Aorta (tissue), 5 donors: ENCODE measurements at places on chromosomes 6 and 20.

DNA sequence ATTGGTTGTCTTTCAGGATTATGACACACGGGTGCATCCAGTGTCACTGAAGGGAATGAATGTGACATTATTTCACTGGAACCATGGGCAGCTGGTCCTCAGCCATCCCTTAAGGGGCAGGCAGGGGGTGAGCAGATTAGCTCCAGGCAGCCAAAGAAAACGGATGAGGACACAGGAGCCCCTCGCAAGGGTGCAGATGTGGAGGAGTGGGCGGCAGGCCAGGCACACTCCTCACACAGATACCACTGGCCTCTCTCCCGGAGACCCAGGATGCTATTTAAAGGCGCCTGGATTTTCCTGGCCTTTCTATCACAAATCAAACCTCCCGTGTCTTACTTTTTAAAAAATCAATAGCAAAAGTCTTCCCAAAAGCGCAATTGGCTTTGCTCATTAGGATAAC, 210.4 kb downstream of the TAF4 start:
- no peak for DNase-seq

GRCh38 chr20:60096166-60096565, 137.9 kb downstream of the CDH26 start:
- no peak for DNase-seq

- DNase-seq, result no peak
Measured at GRCh38 chr20:33404281-33404680, 3.0 kb upstream of the CDK5RAP1 start.

GRCh38 chr6:157314705-157315321, 8.5 kb downstream of the TMEM242 start:
- no peak for DNase-seq

DNA sequence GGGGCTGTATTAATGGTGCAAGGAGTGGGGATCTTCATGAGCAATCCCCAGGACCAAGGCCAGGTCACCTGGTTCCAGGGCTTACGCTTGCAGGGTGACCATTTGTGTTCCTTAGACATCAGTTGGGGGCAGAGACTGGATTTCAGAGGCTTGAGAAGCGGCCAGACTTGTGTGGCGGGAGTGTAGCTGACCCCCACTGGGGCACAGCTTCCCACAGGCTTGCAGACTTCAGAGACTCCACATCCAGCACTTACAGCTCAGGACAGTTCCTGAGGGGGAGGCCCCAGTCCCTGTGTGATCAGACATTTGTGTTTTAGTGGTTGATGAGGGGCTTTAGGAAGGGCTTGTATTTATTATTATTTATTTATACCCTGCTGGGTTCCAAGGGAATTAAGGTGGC, 15.3 kb downstream of the TJAP1 start:
- DNase-seq, result no peak

- DNase-seq, result no peak
Measured at GRCh38 chr20:63645218-63645617, 8.0 kb downstream of the STMN3 start.

DNA sequence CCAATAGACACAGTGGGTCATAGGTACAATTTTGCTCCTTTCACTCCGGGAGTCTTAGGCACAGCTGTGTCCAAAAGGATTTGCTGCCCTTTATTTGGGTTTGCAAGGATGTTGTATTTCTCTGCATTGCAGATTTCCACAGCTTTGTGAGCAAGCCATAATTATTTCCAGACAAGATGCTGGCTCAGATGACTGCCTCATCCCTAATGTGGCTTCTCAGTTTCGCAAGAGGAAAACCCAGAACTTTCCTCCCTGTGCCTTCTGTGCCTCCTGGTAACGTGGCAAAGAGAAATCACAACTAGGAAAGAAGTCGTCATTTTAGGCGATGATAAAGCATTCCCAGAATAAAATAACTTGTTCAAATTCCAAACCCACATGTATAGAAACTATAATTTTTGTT, 33.7 kb downstream of the FAM50B start:
- no peak for DNase-seq

DNA sequence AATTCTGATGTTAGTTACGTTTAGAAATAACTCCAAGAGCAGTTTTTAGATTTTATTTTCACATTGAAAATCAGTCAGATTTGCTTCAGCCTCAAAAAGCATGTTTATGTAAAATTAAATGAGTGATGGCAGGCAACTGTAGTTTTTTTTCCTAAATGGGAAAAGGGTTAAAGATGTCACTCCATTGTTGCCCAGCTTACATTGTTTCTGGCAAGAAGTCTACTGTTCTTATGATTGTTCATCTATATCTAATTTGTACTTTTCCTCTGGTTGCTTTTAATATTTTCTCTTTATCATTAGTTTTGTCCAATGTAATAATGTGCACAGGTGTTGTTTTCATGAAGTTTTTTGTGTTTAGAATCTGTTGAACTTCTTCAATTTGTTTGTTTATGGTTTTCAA, 6.7 kb upstream of the TTK start:
- no peak for DNase-seq

GRCh38 chr6:14903176-14904038, 342.5 kb upstream of the JARID2 start:
- no peak for DNase-seq

GRCh38 chr20:14335052-14335451, 2.4 kb downstream of the FLRT3 start:
- DNase-seq, result no peak

- DNase-seq, result no peak
Measured at GRCh38 chr6:56490993-56491392, 151.7 kb downstream of the DST start.

DNA sequence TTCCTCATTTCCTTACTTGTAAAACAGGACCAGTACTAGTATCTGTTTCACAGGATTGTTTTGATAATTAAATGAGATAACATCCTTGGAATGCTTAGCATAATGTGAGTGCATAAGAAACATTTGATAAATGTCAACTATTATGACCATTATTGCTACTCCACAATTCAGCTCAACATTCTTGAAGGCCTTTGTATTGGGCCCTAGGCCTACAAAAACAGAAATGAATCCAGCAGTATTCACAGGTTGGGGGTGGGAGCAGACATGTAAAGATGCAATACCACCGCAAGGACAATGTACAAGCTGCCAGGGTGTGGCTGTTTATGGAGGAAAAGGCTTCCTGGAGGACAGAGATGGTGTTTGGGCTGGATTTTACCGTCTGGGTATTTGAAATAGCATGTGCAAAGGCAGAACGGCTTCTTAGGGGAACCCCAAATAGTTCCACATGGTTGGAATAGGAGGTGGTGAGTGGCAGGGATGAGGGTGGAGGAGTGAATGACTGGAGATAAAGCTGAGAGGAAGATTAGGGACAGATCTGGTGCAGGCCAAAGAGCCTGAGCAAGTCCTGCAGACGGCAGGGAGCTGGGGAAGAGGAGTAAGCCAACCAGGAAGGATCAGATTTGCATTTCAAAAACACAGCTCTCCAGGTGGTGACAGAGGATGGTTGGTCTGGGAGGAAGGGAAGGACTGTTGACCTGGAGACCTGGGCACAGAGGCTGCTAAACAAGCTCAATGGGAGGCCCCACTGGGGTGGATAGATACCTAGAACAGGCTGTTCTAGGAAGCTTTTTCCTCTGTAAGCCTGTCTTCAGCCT, 57.0 kb upstream of the EPB41L1 start:
- DNase-seq, result peak; percentile 25

DNA sequence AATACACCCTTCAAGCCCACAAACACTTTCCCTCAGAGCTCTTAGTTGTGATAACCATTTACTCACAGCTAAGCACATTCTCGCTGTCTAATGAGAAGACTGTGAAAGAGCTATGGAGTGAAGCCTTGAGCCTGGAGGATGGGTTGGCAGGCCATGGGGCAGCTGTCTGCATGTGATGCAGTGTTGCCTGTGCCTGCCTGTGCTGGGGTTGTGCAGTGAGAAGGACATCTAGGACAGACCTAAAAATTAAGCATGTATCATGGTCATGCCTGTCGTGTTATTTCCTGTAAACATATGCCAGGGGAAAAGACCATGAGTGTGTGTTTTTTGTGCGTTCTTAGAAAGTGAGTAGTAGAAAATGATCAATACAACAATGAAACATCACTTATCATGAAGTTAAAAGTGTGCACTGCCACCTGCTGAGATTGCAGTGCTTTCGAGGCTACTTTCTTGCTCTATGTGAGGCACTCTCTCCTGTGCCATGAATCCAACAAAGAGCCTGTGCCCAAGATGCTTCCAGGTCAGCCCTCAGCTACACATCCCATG, 8.1 kb upstream of the ZC3H12D start:
- DNase-seq, result no peak

GRCh38 chr20:41086402-41087324, 50.7 kb upstream of the PLCG1 start:
- DNase-seq, result no peak

DNA sequence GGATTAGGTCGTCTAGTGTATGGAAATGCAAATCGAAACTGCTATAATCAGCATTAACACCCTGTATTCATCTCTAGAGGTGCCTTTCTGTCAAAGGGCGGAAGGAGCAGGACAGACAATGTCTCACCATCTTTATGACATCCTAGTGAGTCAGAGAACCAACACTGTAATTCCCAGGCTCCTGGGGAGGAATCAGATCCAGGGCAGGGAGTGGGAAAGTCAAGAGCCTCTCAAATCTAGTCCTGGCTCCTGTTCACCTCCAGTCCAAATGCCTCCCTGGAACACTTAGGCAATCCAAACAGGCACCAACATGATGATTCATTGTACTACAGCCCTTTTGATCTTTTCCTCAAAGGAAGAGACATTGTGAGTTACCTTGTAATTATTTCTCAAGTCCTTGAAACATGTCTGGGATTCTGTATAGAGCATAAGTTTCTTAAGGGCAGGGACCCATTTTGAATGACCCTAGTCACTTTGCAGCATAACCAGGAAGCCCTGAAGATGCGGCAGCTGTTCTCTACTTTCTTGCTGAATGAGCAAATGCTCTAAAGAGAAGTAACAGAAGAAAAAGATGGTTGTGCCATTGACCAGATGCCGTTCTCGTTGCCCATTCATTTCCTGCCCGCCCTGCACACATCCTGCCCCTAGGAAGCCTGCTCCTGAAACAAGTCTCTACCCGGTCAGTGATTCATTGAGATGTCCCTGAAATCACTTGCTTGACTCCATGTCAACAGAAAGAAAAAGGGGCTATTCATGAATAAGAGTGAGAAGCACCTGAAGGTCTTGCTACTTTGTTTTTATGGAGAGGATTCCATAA, 112.8 kb upstream of the JARID2 start:
- no peak for DNase-seq

DNA sequence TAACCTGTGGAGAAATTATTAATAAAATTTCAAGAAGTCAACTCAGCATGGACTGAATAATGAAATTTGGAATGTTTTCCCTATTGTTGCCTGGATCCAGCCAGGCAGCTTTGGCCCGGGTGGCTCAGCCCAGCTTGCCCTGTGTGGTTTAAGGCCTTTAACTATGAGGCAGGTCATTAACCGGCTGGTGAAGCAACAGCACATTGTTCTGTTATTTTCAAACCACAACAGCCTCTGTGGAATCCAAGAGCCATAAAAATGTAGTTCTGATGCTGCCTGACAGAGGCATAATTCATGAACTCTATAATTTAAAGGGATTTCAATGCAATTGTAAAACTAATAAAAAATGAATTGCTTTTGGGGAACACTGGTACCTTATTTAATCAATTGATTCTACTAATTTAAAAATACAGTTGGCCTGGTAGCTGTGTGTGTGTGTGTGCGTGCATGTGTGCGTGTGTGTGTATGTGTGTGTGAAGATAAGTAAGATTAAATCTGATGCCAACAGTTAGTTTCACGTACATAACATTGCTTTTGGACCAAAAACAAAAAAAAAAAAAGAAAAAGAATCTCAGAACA, 117.7 kb downstream of the RPS12 start:
- no peak for DNase-seq

DNA sequence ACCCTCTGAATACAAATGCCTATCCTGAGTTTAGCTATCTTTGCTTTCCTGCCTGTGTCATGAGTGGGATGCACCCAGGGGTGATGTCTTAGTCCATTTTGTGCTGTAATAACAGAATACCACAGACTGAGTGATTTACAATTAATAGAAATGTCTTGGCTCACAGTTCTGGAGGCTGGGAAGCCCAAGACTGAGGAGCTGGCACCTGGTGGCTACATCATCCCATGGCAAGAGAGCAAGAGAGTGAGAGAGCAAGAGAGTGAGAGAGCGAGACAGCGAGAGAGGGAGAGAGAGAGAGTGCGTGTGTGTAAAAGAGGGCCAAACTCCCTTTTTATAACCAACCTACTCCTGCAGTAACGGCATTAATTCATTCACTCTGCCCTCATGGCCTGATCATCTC, 76.8 kb downstream of the PRDM1 start:
- no peak for DNase-seq

DNA sequence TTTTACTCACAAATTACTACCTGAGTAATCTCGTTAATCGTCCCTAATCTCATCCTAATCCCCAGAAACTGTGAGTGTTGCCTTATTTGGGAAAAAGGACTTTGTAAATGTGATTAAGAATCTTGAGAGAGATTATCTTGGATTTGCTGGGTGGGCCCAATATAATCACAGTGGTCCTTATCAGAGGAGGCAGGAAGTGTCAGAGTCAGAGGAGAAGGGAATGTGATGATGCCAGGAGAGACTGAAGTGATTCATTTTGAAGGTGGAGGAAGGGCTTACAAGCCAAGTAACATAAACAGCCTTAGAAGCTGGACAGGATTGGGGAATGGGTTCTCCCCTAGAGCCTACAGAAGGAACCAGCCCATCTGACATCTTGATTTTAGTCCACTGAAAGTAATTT, 16.7 kb downstream of the RPP21 start:
- DNase-seq, result no peak

- no peak for DNase-seq
Measured at GRCh38 chr6:167299641-167300308, 8.7 kb downstream of the UNC93A start.

- no peak for DNase-seq
Measured at GRCh38 chr6:16676978-16677377, 84.3 kb downstream of the ATXN1 start.

DNA sequence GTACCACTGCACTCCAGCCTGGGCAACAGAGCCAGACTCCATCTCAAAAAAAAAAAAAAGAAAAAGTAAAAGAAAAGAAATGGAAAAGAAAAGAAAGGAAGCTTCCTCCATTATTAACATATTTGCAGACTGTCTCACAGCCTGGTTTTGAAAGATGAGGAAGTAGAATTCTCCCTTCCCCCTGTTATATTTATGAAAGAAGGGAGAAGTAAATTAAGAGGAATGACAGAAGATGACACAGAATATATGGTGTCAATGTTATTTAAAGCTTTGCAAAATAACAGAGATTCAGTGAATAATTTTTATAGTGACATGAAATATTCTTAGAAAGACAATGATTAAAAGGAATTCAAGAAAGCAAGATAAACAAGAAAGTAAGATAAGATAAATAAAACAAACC, 83.7 kb upstream of the PRSS16 start:
- no peak for DNase-seq
